ENCODE measurements at places on chromosomes 2 and 18.
A peak's percentile ranks its signal among the peaks of the same experiment; 100 is the strongest.

DNA sequence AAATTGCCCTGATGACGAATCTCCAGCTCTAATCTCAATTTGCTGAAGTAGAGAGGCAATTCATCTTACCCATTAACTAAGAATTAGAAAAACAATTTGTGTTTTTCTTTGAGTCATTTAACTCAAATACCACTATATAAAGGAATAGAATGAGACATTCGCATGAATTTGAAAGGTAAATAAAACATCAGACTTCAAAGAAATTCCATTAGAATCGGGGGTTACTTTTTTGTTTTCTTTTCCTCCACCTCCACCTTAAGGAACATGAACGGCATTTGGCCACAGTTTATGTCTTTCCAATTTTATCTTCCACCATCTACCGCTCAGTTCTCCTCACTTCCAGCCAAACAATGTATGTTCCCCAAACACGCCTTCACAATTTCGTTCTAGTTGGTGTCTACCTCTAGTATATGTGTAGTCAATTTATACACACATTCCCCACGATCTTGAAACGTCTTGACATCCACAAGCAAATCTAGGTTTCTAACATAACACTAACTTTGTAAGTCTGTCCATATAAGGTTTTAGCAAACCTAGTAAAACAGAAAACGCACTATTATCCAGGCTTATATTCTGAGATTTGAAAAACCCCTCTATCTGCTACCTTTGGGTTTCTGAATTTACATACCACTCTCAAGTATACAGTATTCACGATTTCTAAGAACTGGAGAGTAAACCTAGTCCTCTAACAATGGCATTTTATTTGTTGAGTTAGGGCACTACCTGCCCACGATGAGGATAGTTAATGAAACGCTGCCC, 1.2 kb upstream of the SMCHD1 start:
- H3K27me3 ChIP-seq: no peaks in the 10 kb centered on the region
- H3K36me3 ChIP-seq: peaks cover 6% of the 10 kb centered on the region
- peak overlapping the region; percentile 98 for H3K4me3 ChIP-seq
- no peak for DNase-seq

DNA sequence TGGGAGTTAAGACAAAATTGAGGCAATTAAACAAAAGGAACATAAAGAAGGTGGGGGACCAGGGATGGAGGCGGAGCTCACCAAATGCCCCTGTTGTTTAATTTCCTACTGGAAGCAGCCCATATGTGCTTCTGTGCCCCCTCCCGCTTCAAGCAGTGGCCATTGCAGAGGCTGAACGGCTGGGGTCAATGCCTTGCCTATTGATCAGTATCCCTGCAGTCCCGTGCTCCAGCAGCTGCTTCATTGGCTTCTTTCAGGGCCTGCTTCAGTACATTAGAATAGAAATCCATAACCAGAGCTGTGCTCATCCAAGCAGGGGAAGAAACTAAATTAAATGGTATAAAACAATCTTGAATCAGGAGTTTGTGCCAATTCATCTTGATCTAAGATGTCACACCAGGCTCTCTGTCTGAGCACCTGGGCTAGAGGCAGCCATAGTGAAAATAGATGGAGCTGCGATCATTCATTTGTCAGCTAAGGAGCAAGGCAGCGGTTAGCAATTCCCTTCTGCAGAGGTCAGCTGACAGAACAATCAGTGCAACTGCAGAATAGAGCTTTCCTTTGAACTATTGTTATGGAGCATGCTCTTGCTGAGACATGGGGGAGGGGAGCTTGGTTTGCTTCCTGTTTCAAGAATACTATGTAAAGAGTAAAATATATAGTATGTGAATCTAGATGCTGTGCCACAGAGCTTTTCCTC, 222.4 kb downstream of the WDR7 start:
- no peak for DNase-seq
- H3K27me3 ChIP-seq: no peaks in the 10 kb centered on the region
- H3K27ac ChIP-seq: no peak overlapping the region
- no peaks in the 10 kb centered on the region for H3K4me1 ChIP-seq
- no peak overlapping the region for H3K4me3 ChIP-seq
- no peaks in the 10 kb centered on the region for H3K36me3 ChIP-seq

DNA sequence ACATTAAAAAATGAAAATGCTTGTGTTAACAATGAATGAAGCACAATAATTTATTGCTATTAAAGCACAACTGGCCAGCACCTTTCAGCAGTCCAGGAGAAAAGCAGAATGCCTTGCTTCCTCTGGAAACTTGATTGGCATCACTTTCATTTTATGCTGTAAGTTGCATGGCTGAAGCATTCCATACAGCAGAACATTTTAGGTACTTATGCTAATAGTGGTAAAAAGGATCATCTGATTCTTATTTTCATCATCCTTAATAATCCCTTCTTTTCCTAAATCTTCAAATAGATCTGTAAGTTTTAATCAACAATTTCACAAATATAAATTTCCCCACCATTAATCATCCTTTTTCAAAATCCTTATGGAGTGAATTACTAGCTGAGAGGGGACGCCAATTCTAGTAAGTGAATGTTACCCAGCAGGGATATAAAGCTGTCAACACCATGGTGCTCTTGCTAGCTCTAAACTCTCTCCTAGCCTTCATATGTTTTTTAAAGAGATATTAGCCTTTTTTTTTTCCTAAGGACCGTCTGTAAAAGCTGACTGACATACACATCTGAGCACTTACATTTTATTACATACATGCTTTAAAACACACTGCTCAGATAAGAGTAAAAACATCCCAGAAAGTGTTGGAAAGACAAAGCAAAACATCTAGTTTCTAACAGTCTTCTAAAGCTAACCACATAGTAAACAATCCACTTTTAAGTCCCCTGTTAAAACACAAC, 5.3 kb downstream of the SATB2 start:
- no peaks in the 10 kb centered on the region for H3K36me3 ChIP-seq
- no peak for DNase-seq
- peaks cover 51% of the 10 kb centered on the region for H3K27me3 ChIP-seq
- H3K27ac ChIP-seq: no peak overlapping the region

GRCh38 chr18:62196980-62197379, 9.9 kb downstream of the RELCH start:
- DNase-seq: no peak
- H3K27ac ChIP-seq: no peak overlapping the region
- H3K4me3 ChIP-seq: no peak overlapping the region

- no peak overlapping the region for H3K4me3 ChIP-seq
- H3K27me3 ChIP-seq: no peaks in the 10 kb centered on the region
- DNase-seq: no peak
- no peaks in the 10 kb centered on the region for H3K4me1 ChIP-seq
- no peak overlapping the region for H3K27ac ChIP-seq
These were observed 269.4 kb downstream of the LOXHD1 start for GRCh38 chr18:46387441-46388131.
